ENCODE measurements at places on chromosomes 16 and 17.

DNA sequence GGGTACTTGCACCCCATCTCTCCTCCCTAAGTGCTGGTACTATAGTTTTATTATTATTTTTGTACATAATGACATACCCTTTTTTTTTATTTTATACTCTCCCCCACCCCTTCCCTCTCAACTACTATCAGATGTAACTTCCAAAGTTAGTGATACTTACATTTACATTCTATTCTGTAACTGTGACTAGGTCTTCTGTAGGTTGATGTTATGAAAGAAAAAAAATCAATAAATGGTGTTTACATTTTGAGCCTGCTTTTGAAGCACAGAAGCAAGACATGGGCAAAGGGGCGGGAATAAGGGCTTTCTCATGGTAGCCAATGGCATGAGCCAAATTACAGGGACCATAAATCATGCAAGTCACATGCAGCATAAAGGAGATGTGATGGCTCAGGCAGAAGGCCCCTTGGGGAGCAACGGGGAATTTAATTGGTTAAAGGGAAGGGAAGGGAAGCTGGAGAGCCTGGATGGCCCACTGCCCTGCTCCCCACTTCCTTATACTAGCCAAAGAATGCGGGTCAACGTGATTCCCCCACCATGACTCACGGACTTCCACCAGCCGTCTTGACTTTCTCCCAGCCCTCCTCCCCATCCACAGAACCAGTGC is 2.4 kb upstream of the ACSF2 start:
- peak; percentile 97 for DNase-seq

DNA sequence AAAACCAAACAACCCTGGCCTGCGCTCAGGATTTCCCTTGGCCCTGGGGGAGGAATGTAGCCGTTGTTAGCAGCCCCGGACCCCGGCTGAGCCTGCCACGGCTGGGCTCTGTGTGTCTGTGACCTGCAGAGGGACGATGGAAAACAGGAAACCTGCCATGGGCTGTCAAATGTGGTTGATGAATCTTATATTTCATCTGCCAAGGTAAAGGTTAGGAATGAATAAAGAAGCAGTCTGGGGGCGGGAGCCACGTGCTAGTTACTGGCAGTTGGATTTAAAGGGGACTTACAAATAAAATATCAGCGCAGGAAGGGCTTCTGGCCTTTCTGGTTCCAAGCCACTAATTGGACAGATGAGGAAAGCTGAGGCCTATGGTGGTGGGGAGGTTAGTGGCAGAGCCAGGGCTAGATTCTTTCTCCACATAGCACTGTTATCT is at the start of gene KRT23:
Gene KRT23 (minus strand): TSS at position 263 of the 436 bp plus-strand sequence. CDS start 1,043 bp downstream, outside the sequence.
- no peak for DNase-seq

GRCh38 chr16:27636453-27637240 is 86.7 kb downstream of the KATNIP start:
- DNase-seq = no peak

- peak; percentile 86 for DNase-seq
Observed at GRCh38 chr17:76816590-76817135, 51.5 kb upstream of the MGAT5B start.

DNA sequence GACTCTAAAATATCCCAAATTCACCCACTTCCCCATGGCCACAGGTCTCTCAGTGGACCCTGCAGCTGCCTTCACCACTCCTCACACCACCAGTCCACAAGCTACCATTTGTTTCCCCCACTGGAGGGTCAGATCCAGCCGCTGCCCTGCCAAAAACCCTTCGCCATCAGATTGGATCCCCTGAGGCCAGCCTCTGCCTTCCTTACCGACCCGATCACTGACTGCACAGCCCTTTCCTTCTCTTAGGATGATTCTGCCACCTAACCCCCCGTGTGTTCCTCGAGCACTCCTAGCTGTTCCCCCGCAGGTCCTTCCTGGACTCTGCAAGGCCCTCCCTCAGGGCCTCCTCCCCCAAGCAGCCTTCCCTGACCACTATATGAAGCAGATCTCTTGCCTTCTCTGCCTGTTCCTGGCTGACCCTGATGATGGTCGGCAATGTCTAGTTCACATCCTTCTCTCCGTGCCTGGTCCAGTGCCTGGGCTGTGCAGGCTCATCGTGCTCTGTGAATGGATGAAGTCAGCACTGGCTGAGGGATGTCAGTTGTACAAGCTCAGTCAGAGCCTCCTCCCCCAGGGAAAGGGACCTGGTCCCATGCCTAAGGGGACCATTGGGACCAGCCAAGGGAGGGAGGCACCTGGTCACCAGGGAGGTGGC is 46.0 kb downstream of the CPNE2 start:
- no peak for DNase-seq

DNA sequence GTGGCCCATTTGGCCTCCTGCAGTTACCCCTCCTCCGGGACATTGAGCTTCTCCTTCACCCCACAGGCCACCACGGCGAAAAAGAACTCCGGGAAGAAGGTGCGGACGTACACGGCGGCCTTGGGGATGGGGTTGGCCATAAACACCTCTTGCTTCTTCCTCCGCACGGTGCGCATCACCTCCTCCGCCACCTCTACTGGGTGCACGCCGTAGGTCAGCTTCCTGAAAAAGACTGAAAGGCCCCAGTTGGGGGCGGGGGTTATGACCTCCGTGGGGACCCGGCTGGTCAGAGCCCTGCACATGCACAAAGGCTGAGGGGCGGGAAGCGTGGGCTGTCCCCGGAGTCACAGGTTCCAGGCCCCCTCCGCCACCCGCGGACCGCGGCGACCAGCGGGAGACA is 19.9 kb downstream of the DHRS7C start:
- DNase-seq = no peak

GRCh38 chr16:59605706-59606105 is 871.6 kb upstream of the GOT2 start:
- DNase-seq = no peak

DNA sequence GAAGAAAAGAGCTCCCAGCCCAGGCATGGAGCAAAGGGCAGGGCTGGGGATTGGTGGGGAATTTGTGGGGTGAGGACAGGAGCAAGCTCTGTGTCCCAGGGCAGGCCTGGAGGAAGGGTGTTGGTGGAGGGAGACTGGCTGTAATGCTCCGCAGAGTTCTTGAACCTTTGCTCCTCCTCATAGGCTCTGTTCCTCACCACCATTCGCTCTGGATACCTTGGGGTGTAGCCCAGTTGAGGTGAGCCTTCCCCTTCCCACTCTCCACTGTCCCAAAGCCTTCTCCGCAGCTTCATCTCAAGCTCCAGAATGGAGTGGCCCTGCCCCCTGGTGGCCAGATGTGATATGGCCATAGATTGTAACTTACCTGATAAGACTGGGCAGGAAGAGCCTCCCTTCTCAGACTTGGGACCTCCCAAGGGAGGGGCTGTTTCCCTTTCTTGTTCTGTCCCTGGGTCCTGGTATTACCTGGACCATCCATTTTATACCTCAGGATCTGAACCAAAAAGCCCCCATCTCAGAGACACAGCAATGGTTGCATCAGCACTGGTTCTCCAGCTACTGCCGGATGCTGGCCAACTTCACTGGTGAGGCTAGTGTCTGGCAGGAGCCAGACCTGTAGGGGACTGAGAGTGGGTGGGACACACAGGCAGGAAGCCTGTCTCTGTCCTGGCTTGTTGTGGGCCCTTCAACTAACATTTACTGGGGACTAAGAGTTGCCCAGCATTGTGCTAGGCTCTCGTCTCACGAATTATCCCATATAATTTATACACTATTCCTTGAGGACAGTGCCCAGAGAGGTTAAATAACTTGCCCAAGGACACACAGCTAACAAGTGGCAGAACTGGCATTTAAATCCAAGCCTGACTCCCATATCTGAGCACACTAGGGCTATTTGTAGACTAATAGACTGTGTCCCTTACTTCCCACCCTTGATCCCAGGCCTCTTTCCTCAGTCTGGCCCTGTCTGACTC is 19.1 kb upstream of the STAC2 start:
- peak; percentile 94 for DNase-seq
